NCI-H226 (cell line): ENCODE measurements at places on chromosomes 13 and 19.

- no peak for DNase-seq
These were observed 497.1 kb upstream of the ARGLU1 start for GRCh38 chr13:107065036-107065435.

DNA sequence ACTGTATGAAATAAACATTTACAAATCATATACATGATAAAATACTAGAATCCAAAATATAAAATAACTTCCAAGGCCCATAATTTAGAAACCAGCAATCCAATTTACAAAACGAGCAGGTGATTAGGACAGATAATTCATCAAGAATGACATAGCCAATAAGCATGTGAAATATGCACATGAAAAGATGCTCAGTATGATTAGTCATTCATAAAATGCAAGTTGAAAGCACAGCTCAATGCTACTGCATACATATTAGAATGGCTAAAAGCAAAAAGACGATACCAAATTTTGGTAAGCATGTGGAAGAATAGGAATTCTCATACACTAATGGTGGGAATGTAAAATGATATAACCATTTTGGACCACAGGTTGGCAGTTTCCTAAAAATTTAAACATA is 837.2 kb upstream of the MIR17HG start:
- no peak for DNase-seq

DNA sequence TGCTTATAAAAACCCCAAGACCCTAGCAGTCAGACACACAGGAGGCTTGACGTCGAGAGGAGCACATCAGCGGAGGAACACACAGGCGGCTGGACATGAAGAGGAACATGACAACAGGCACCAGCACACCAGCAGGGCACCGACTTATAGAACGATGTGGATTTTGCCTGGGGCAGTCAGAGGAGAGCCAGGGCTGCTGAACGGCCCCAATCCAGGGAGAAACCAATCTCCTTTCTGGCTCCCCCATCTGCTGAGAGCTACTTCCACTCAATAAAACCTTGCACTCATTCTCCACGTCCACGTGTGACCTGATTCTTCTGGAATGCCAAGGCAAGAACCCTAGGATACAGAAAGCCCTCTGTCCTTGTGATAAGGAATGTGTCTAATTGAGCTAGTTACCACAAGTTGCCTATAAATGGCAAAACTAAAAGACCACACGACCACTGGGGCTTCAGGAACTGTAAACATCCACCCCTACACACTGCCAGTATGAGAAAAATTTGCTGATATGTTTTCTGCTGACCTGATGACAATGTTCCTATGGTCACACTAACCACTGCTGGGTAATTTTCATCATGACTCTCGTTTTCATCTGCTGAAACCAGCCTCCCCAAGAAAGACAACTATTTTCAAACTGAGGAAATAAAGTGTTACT is 35.8 kb upstream of the CEACAM21 start:
- DNase-seq = no peak

DNA sequence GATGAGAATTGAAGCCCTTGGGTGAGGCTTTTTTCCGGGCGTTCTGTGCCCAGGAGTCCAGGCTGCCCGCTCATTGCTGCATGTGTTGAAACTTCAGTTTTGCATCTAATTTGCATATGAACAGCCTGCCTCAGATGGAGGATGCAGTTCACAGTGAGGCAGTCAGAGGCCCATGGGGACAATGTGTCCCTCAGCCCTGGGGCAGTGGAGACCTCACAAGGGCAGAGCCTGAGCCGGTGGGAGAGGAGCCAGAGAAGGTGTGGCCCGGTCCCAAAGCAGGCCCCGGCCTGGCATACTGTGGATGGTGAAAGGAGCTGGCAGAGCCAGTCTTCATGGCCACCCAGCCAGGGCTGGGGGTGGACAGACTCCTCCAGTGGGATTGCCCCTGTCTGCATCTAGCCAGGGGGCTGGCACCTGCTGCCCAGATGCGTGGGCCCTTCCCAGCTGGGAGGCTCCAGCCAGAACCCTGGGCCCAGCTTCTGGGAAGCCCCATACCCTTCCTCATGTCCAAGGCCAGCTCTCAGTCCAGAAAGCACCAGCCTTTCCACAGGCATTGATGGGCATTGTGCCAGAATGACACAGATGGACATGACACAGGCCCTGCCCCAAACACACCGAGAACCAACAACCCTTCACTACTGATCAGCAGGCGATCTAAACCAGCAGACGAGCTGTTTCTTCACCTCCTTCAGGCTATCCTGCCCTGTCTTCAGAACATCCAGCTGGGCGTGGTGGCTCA is 32.9 kb upstream of the KCTD15 start:
- DNase-seq = no peak

DNA sequence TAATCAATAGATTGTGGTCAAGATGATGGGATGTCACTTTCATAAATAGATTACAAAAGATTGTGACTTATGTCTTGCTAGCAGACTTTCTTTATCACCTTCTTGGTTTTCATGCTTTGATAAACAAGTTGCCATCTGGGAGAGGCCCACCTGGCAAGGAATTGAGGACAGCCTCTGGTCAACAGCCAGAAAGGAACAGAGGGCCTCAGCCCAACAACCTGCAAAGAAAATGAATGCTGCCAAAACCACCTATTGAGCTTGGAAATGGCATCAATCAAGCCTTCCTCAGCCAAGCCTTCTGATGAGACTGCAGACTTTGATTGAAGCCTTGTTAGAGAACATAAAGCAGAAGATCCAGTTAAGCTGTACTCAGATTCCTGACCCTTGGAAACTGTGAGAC is 288.6 kb downstream of the SPRY2 start:
- no peak for DNase-seq

DNA sequence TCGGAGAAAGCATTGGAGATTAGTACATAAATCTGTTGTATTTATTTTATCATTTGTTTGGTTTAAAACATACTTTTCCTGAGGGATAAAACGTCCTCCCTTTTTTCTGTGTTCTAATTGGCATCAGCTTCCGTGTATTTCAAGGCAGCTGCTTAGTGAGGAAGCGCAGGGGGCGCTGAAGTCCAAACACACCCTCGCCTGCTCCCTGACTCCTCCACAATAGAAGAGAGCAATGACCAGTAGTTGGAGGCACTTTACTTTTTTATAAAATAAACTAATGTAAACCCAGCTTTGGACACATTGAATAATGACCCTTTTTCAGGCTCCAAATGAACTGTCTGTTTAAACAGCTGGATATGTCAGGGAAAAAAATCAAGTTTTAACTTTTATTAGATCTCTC is 79.9 kb downstream of the RNASEH2B start:
- DNase-seq = peak; percentile 20
